Activated CD8-positive, alpha-beta memory T cell treated with anti-CD3 and anti-CD28 coated beads for 4 hours (primary cell): ENCODE measurements at places on chromosomes 12 and 14.

DNA sequence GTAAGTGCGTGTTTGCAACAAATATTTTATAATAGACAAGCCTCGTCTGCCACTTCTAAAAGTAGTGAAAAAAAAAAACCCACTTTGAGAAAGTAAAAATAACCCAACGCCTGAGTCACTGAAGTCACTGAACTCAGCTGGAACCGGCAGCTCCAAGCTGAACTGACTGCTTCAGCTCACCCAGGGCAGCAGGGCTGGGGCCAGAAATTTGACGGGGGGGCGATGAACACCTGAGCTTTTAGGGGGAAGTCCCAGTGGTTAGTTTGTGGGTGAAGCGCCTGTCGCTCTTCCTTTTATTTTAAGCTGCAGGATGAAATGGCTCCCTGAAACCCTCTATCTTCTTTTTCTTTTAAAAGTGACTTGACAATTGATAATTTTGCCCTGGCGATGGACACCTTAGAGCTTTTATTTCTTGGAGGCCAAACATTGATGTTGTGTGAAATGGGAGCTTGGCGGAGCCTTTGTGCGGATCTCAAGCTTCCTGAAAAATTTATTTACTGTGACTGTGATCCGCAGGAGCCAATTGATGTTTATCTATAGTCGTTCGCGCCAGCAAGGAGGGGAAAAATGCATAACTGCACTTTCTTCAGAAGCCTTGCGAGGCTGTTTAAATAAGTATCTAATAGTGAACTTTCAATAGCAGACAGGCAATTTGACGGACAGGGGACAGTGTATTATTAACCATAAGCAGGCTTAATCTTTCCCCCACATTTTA lies 173.2 kb upstream of the MYL2 start:
- DNase-seq, result peak; percentile 2

DNA sequence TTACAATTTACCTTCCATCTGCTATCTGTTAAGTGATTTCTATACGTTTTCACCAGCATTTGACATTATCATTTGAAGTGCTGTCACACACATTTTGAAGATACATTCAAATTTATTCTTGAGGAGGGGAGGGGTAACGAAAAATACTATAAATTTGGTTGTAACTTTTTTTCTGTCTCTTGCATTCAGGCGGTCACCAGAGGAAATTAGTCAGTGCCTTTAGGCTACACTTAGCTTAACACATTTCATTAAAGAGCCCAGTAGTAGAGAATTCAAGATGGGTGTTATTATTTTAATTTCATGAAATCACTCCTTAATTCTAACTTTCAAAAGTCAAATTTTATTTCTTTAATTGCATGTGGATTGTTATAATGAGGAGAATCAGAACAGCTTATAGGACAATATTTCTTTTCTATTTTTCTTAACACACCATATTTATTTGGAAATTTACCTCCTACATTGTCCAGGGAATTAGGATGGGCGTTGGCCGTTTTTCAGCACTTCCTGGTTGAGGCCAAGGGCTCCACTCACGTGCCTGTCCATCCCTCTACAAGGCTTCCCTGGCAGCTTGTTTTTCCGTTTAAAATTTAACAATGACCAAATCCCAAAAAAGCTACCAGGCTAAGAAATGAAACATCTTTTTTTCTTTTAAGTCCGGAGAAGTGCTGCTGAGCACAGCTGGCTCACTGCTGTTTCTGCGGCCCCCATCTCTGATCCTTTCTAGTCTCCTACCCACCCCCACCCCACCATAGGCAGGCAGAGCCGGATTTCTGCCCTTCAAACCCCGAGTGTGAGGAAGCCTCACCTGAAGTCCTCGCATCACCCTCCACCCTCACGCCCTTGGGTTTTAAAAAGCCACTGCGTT lies 1.1 kb upstream of the FAR2 start:
- DNase-seq, result no peak

- no peak for DNase-seq
Measured at GRCh38 chr12:80100591-80100990, 1.3 kb downstream of the OTOGL start.

DNA sequence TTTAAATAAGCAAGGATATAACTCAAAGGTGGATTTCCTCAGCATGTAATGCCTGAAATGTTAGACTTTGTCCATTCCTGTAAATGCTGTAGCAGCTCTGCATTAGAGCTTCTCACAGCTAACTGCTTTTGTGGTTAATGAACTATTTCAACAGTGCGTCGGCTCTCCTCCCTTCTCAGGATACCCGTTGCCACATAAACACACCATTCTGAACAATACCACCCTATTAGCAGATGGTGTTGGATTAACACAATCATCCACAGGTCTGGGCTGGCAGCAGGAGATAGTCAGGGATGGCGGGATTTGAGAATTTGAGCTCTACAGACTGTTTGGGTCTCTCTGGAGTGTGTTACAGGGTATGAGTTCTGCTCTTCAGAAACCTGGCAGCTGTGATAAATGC lies 33.5 kb upstream of the C12orf42 start:
- DNase-seq, result no peak

- no peak for DNase-seq
Measured at GRCh38 chr12:59383079-59383822, 212.6 kb upstream of the SLC16A7 start.

DNA sequence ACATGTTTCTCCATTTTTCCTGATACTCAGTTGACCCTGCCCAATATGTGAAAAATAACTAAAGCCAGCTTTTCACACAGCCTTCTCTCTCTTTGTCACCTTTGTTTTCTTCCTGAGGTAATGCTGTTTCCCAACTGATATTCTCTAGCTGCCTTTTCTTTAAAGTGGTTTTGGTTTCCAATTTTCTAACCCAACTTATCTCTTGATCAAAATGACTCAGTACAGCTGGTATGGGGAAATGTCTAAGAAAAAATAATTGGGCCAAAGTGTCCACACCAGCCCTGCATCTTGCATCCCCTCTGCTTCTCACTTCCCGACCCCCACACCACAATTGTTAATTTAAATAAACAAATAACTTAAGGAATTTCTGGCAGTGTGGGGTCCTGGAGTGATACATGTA lies 193.8 kb downstream of the SYT1 start:
- DNase-seq, result no peak
